Activated T-cell treated with anti-CD3 and anti-CD28 coated beads for 4 hours (primary cell): ENCODE measurements at places on chromosomes 2 and 18.

GRCh38 chr18:1267021-1267420, 362.4 kb downstream of the ADCYAP1 start:
- DNase-seq, result no peak

DNA sequence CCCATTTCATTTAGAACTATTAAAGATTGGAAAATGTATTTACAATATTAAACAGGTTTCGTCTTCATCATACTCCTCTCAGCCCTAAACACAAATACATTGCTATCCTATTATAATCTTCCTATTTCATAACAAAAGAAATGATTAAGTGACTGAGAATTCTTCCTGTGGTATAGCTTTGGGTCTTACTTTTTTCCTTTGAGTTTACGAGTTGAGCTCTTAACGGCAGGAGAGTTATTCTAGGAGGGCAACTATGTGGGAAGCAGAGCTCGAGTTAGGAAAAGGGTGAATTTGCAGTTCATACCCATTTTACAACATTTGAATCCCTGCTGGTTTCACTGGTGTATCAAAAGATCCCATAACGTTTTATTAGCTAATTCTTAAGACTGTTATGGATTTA, 105.0 kb downstream of the FIGN start:
- no peak for DNase-seq

- peak; percentile 28 for DNase-seq
Measured at GRCh38 chr2:216057688-216058193, 23.9 kb downstream of the PECR start.

GRCh38 chr18:25240420-25240770, 111.6 kb downstream of the ZNF521 start:
- DNase-seq, result no peak

DNA sequence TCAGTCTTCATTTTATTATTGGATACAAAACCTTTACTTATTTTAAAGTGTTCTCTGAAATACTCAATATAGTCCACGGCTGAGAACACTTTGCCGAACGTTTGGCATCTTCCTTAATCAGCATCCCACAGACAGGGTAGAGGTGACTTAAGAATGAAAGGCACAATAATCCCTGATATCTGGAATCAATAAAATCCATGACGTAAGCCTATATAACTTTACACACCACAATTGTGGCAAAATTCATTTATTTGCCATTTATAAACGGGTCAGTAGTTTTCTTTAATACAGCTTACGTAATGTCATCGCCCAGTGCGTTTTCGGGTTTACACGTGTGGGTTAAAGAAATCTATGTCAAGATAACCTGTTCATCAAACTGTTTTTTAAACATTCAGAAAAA, 1.3 kb downstream of the MGAT4A start:
- no peak for DNase-seq

DNA sequence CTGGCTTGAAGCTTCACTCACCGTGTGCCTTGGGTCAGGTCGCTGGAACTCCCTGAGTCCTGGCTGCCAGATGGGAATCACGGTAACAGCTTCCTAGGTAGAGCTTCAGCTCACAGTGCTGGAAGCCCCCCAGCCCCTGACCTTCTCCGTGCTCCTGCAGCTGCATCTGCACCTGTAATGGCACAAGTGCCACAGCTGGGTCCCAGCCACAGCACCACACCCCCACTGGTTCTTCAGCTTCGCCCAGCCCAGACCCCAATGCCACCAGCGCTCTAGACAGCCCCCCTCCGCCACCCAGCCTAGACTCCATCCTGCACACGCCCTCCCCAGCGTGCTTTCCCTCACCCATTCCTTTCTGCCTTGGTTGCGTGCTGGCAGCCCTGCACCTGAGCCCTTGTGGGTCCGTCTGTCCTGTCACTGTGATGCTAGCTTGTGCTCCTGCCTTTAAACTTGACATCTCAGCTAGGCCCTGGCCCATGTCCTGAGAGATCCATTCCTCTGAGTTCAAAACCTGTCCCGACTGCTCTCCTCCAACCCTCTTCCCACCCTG, 7.6 kb upstream of the ESPNL start:
- DNase-seq, result no peak

- no peak for DNase-seq
Measured at GRCh38 chr2:197241596-197241995, 69.0 kb downstream of the ANKRD44 start.

- DNase-seq, result no peak
Measured at GRCh38 chr2:119679846-119680245, 845 bp downstream of the TMEM177 start.

GRCh38 chr2:191391171-191391570, 146.0 kb downstream of the MYO1B start:
- DNase-seq, result no peak

GRCh38 chr2:170350929-170351826, 173.2 kb downstream of the MYO3B start:
- DNase-seq, result no peak
